DMS79 treated with DMSO at 0.1 percent for 48 hours (cell line): ENCODE measurements at places on chromosomes 1 and 21.
A peak's percentile ranks its signal among the peaks of the same experiment; 100 is the strongest.

- no peak for DNase-seq
Measured at GRCh38 chr21:29403301-29403700, 104.6 kb downstream of the BACH1 start.

DNA sequence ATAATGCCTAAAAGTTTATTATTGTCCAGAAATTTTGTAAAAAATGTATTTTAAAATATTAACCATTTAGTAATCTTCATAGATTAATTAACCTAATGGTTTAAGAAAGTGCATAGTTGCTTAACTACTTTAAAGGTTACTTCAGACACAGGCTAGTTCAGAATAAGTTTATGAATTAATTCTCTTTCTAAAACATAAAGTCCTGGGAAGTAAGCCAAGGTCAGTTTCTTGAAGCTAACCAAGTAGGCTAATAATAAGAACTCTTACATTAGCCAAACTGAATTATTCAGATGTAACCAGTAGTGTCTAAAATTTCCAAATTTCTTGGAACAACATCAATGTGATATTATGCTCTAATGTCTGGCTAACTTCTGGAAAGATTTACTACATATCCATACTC is 790.4 kb downstream of the NCAM2 start:
- DNase-seq = no peak

- no peak for DNase-seq
Measured at GRCh38 chr1:44947774-44948311, 38.6 kb downstream of the EIF2B3 start.

- DNase-seq = peak; percentile 64
Measured at GRCh38 chr1:165542015-165542631, 1.7 kb upstream of the LRRC52 start.
